ENCODE measurements at places on chromosomes 4 and X.

DNA sequence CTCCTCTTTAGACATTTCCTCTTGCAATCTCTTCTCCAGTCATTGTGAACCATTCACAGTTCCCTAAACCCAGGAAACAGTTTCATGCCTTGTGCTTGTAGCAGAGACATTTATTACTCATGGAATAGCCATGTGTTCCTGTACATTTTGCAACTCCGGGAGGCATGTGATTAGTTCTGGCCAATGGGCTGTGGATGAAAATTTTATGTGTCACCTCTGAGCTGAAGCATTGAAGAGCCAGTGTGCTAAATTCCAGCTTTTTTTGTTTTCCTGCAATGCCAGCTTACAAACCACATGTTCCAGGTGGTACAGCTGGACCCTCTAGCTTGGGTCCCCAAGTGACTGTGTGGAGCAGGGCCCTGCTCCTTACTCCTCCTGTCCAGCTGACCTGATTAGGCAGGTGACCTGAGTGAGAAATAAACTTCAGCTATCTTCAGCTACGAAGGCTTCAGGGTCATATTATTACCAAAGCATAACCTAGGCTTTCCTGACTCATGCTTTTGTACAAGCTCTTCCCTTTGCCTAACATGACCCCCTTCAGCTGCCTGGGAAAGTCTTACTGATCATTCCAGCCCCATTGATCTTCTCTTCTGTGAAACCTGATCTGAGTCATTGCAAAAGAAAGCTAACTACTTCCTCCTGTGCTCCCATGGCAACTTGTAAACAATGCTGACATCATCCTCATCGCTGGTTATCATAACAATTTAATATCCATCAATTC, 200.4 kb downstream of the PTTG2 start:
- peak; percentile 33 for DNase-seq

DNA sequence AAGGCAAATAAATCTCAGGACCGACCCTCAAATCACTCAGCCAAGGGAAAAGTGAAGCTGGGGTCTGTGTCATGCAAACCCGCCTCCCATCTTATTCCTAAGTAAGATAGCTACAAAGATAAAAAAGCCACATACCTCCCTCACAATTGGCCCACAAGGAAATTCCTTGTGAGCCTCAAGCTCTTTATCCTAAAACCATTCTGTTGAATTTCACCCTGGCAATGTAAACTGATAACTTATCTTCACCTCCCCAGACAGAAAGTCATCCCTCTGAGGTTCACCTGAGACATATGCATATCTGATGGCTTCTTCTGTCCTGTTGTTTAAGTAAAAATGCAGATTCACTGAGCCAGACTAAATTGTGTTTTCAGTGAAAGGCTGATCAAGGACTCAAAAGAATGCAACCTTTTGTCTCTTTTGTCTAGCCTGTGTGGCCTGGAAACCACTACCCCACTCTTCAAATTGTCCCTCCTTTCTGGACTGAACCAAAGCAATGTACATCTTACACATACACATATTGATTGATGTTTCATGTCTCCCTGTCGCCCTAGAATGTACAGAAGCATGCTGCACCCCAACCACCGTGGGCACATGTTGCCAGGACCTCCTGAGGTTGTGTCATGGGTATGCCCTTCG, 91.3 kb downstream of the MFAP3L start:
- no peak for DNase-seq

DNA sequence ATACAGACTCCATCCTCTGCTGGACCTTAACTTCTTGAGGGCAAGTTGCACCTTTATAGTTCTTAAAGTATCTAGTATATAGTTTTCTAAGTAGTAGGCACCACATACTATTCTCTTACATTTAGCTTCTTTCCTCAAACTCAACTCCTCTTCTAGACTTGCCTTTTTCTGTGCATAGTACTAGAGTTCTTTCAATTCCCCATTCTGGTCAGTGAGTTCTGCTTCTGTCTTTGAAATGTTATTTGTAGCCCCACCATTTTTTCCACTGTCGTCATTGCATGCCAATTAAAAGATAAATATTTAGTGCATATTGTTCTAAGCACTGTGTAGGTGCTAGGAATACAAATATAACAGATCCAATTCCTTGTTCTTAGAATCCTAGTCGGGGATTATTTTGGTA, 31.6 kb downstream of the CDKL5 start:
- no peak for DNase-seq

- DNase-seq: no peak
Observed at GRCh38 chr4:7757501-7758471, 181.9 kb downstream of the AFAP1 start.

DNA sequence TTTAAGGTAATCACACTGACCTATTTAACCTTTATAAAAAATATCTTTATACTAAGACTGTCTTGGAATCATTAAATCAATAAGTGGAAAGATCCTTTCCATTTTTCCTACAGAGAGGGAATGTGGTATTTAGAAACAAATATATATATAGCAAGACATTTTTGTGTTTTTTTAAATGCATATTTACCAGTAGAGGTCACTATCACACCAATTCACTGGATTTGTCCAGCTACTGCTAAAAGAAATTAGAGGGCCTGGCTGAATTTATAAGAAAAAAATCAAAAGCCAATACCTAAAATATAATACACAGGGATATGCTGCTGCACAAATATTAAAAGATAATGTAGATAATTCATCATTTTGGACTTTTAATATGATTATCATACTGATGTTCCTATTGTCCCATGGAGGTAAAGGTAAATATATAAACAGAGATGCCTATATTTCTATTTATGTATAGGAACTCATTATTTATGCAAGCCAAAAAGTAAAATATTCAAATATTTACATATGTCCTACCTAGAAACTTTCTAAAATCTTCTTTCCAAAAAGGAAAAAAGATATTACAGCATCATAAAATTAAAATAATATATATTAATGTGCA, 69.5 kb downstream of the PDE5A start:
- DNase-seq: no peak

GRCh38 chr4:119010909-119011606, 122.4 kb downstream of the SYNPO2 start:
- no peak for DNase-seq

- DNase-seq: no peak
Observed at GRCh38 chr4:4430492-4431195, 43.7 kb downstream of the NSG1 start.

DNA sequence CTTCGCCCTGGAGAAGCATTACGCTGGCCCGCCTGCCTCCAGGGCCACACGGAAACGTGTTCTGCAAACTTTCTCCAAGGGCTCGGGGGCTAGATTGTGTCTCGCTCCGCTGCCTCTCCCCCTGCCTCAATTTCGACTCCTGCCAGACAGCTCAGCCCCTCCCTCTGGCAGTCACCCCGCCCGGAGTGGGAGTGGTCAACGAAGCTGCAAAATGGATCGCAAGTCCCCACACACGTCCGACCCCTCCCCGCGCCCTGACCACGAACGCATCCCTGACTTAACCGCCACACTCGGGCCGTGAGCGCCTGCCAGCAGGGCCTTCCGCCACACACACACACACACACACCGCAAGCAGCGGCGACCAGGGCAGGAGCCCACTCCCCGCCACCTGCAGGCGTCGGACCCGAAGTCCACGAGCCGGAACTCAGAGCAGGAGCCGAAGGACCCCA, 47.0 kb upstream of the NKAP start:
- DNase-seq: no peak

DNA sequence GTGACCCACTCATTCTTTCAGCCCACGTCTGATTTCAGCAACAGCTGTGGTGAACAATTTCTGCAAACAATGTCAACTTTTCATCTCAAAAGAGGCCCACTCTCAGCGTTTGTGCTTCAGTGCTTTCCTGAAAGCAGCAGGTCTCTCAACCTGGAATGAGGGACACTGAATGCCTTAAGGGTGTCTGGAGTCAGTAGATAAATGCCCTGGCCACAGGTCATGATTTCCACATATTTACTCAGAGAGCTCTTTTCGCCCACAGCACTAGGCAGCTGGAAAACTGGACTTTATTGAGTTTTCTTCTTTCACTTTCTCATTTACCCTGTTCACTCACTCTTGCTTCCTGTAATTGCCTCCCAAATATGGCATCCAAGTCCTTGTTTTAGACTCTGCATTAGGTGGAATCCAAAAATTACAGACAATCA, 52.8 kb downstream of the NPFFR2 start:
- no peak for DNase-seq

DNA sequence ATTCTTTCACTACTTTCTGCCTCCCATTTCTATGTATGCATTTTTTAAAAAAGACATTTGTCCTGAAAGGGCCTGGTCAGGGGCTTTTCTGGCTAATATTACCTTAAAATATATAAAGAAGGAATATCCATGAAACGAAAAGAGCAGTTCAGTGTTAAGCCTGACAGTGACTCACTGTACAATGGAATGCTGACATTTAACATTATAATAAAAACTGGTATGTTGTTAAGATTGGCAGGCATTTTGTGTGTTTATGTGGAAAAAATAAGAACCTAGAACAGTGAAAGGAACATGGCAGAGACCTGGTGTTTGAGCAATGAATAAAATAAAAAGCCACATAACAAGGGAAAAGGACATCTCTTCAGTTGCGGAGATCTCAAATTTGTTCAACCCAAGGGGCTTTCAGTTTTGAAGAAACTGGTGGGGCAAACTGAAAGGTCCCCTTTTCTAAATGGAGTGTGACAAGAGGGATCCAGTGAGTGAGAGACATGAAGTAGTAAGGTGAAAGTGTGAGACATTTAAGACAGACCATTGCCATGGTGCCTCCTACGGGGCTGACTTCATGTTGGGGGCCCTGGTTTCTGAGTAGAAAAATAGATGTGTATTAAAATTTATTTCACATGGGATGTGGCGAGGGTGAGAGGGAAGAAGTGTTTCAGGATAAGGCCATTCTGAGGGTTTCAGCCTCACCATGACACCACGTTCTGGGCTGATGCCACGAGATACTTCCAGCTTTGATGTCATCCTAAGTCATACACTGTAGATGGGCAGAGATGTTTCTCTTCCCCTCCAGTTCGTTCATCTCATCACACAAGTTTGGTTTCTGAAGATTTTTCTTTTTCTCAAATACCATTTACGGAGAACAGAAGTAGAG, 324.9 kb downstream of the PPP3CA start:
- DNase-seq: no peak

GRCh38 chrX:10240918-10241317, 84.1 kb downstream of the CLCN4 start:
- DNase-seq: no peak

GRCh38 chr4:83408908-83409307, 46.7 kb downstream of the HELQ start:
- no peak for DNase-seq

DNA sequence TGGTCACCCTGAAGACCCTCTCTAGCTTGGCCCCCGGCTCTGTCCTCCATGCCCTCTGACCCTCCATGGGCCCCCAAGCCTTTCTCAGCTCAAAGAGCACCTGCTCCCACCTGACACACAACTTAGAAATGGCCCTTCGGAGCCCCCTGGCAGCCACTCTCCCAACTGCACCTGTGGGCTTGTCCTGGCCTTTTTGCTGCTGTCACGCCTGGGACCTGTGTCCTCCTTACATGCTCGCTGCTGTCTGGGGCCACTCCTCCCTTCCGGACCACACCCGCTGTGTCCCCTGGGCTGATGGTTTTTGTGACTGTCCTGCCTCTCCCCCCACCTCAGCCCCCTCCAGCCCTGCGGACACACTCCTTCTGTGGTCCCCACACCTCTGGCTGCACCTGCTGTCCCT, 106.2 kb upstream of the AFAP1 start:
- peak; percentile 35 for DNase-seq

DNA sequence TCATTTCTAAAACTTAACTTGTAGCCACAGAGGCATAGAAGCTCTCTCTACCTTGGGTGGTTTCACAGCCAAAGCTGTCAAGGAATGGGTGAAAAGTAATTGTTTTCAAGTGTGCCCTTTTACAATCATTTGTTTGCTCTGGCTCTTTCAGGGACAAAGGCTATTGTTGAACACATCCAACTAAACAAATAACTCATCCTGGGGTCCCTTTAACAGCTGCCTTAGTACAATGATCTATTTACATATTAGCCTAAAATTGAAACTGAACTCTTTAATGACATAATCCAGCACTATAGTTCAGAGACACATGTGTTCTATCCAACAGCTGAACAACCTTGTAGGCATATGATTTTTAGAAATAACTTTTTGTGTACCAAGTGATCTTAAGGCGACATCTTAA, 3.7 kb downstream of the HHIP start:
- DNase-seq: no peak

- no peak for DNase-seq
Observed at GRCh38 chr4:163701916-163702315, 207.4 kb downstream of the TMA16 start.

GRCh38 chrX:47191806-47192401, 1.7 kb upstream of the UBA1 start:
- DNase-seq: no peak

DNA sequence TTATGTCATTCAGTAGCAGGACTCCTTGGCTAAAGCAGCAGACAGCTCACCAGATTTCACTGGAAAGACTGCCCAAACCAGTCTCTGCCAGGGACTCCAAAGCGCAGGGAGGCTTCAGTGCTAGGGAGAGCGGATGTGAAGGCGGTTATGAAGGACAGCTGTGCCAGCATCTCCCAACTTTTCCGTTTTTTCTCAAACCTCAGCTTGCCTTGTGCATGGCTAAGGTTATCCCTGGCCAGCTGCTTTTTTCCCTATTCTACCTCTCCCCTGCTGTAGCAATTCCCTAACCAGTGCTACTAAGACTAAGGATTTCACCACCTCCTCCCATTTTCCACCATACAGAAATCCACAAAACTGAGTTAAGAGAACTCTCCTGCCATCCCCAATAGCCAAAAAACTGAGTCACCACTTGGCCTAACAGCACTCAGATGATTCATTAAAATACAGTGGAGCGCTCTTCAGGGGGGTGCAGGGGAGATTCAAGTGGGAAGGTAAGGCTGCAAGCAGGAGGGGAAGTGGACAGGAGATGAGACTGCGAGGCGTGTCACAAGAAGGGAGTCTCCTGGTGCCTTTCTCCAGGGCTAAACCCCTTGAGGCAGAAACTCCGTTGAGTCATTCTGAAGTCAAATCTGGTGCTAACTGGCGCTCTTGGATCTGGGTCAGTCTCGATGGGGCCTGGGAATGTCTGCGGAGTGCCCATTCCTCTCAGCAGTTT, 90.7 kb downstream of the PALLD start:
- DNase-seq: no peak

Data from transverse colon (tissue), 4 donors.